ENCODE measurements at places on chromosomes 11 and 22.

DNA sequence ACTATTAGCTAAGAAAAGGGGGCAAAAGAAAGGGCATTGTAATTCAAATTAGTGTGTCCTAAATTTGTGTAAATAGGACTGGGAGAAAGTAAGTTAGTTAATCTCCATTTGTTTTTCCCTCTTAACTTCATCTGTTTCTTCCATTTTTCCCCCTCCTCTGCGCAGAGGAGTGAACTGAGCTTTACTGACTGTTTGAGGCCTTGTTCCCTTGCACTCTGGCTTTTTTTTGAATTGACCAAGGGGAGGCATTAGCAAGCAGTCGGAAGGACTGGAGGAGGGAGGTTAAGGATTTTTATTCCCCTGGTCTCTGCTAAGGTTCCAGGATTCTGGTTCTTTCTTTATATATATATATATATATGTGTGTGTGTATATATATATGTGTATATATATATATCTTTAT, 15.2 kb upstream of the FANCF start:
- no peak for DNase-seq

GRCh38 chr22:41447435-41448188, 1.0 kb upstream of the TOB2 start:
- DNase-seq: peak; percentile 39

DNA sequence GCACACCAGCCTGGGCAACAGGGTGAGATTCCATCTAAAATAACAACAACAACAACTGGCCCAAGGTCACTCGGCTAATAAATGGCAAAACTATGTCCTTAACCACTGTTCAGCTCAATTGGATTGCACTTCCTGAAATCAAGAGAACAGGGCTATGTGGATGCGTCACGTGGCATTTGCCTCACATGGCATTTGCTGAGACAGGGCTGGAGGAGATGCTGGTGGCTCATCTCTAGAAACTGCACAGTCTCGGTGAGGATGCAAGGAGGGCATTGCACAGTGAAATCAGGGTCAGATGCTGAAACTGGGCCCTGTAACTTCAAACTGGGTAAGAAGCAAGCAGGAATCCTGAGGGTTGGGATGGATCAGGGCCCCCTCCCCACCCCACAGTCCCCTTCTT, 171.9 kb downstream of the BUD13 start:
- DNase-seq: no peak

- no peak for DNase-seq
Measured at GRCh38 chr11:117887431-117888138, 11.1 kb upstream of the FXYD6 start.

GRCh38 chr22:49411236-49411635, 416.4 kb downstream of the BRD1 start:
- no peak for DNase-seq

GRCh38 chr22:35947794-35948425, 80.7 kb downstream of the RBFOX2 start:
- DNase-seq: no peak

DNA sequence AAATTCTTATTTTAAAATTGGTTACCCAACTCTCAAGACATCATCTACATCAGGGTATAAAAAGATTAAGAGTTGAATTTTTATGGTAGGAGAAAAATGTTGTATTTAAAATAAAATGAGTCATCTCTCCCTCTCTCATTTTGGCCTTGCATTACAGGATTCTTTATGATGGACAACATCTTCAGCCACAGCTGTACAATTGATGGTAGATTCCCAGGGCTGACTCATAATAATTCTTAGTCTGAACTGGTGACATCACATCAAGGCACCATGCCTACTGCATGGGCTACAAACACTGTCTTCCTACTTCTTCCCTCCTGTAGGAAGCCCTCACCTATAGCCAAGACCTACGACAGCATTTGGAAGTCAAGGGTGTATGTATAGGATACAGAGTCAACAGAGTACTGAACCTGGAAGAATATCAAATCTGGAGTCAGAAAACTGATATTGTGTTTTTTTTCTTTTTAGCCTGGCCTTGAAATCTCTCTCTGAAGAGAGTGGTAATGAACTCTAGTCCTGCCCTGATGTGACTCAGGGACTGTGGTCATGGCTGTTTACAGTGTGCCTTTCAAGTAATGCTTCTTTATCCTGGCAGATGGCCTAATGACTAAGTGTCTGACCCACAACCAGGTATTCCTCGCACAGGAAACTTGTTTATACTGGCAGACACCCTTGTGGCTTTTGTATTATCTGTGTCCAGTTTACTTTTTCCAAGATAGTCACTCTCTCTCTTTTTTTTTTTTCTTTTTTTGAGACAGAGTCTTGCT, 32.5 kb downstream of the MRGPRX2 start:
- no peak for DNase-seq

- no peak for DNase-seq
Measured at GRCh38 chr11:120775986-120776951, 247.6 kb upstream of the TBCEL start.

GRCh38 chr22:22787151-22787550, 100.5 kb upstream of the IGLL5 start:
- DNase-seq: no peak

DNA sequence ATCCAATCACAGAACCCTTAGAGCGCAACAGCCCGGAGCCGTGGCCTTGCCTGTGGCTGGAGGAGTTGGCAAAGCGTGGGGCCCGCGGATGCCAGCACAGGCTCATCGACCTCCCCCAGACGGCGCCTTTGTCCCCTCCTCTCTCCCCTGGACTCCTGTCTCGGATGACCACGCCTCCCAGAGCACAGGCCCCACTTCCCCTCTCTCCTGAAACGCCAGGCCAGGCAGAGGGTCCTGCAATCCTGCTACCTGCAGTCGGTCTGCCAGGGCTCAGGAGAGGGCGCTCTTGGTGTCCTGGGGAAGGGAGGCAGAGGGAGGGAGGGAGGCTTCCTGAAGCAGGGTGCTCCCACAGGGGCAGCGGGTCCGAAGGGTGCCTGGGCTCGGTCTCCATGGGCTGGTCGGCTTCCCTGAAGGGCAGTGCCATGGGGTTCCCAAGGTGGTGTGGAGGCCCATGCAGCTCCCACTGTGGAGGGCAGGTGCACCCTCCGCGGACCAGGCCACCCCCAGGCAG, 16.6 kb upstream of the TTLL12 start:
- no peak for DNase-seq

DNA sequence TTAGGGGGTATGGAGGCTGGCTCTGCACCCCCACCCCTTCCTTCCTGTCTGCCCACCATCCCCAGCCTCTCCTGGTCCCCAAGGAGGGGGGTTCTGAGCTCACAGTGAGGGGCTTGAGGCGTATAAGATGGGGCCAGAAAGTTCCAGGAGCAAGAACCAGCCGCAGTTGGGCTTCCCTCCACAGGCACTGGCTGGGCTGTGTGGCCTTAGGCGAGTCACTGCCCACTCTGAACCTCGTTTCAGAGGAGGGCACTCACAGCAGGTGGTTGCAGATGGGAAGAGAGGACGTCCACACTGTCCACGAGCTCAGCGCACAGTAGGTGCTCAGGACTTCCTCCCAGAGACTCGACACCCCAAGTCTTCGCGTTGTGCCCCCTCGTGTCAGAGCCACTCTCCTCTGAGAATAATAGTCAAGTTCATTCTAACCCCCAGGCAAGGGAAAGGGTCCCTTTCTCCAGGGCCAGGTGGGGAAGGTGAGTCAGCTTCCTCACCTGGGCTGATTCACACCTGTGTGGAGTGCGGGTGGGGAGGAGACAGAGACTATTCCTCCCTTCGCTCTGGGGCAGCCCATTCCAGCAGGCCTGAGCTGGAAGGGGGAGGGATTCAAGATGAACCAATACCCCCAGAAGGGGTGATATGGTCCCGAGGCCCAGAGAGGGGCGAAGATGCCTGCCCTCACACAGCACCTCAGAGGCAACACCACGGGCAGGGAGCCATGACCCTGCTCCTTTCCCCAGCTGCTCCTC, 29.3 kb downstream of the RPL3 start:
- DNase-seq: no peak

DNA sequence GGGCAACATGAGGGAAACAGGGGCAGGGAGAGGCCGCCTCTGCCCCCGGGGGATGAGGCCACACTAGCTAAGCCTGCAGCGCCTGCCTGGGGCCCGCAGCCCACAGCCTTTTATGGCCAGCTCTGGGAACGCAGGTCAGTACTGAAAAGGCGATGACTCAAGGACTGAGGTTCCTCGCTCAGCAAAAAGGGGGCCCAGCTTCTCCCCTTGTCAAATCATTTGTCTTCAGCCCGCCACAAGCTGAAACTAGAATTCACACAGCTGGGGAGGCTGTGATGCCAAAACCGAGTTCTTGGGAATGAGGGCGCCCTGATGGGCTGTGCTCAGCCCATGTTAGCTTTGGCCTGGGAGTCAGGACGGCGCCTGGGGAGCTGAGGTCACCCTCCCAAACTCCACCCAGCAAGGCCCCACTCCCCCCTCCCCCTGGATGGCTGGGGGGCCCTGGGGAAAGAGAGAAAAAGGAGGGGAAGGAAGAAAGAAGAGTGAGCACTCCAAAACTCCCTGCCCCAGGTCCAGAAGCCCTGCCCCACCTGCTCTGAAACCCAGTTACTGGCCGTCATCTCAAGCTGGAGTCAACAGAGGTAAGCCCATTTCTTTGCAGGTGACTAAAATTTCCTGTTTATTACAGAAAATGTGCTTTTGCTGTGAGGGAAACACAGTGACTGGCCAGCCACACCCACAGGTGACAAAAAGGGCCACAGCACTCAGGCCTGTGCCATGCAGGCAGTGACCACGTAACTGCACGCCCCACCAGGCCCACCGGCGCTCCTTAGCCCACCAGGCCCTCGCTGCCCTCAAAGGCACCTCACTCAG, 13.7 kb downstream of the EHD1 start:
- DNase-seq: no peak

DNA sequence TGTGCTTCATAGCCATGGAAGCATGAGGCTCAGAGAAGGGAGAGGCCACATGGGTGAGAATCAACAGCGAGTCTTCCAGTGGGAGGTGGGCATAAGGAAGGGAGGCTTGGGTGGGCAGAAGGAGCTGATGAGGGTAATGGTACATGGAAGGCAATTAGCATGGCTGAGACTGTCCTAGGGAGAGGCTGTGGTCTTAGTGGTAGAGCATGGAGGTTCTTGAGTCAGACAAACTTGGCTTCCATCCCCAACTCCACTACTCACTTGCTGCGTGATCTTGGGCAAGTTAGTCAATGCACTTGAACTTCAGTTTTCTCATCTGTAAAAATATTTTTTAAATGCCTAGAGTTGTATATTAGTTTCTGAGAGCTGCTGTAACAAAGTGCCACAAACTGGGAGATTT, 227.2 kb upstream of the E2F8 start:
- DNase-seq: no peak

DNA sequence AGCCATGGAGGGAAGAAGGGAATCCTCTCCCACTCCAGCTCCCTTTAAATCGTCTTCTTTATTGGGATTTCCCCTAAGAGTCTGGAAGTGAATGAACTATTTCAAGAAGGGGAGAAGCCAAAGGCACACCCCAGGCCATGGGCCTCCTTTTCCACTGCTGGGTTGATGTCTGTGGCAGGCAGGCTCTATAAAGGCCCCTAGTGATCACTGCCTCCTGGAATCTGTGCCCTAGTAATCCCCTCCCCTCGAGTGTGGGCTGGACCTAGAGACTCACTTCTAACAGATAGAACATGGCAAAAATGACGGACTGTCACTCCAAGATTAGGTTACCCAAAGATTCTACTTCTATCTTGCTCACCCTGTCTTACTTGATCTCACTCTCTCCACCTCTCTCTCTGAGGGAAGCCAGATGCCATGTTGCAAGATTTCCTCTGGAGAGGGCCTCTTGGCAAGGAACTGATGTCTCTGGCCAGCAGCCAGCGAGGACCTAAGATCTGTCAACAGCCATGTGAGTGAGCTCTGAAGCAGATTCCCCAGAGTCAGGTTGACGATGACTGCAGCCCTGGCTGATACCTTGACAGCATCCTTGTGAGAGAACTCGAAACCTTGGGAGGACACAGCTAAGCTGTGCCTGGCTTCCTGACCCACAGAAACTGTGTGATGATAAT, 444.8 kb downstream of the SOX6 start:
- no peak for DNase-seq

GRCh38 chr22:49047447-49047846, 780.2 kb downstream of the BRD1 start:
- DNase-seq: no peak

DNA sequence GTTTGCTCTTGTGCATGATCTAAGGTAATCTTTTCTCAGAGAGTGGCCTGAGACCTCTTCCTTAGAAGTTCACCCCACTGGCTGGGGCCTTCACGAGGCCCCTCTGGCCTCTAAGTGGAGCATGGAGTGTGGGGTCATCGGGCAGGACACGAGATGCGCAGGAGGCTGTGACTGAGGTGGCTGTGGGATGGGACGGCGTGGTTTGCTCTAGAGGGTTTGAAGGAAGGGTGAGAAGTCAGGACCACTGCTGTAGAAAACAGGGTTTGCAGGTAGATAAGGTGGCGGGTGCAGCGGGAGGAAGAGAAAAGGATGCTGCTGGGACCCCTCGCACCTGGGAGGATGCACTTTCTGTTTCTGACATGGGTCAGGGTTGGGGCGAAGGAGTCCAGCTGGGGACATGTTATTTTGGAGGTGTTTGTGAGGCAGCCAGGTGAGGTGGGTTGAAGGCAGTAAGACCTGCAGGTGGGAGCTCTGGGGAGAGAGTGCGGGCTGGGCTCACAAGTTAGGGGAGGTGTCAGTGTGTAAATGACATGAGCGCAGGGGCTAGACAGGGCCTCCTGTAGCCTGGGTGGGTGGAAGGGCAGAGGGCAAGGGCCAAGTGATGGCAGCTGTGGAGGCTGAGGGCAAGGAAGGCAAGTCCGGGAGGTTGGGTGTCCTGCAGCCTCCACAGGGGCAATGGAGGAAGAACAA, 62.5 kb downstream of the KCNQ1 start:
- DNase-seq: no peak

DNA sequence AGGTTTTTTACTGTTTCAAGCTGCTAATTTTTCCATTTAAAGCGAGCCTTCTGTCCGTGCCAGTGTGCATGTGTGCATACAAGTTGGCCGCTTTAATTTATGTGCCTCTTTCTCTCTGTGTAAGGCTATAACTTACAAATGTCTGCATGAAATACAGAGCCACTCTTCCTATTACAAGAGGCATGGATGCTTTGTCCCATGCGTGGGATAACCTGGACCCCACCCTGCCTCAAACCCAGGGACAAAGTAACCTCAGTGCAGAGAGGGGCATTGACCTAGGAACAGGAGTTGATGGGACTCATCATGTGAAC, 28.8 kb downstream of the PKNOX2 start:
- no peak for DNase-seq

DNA sequence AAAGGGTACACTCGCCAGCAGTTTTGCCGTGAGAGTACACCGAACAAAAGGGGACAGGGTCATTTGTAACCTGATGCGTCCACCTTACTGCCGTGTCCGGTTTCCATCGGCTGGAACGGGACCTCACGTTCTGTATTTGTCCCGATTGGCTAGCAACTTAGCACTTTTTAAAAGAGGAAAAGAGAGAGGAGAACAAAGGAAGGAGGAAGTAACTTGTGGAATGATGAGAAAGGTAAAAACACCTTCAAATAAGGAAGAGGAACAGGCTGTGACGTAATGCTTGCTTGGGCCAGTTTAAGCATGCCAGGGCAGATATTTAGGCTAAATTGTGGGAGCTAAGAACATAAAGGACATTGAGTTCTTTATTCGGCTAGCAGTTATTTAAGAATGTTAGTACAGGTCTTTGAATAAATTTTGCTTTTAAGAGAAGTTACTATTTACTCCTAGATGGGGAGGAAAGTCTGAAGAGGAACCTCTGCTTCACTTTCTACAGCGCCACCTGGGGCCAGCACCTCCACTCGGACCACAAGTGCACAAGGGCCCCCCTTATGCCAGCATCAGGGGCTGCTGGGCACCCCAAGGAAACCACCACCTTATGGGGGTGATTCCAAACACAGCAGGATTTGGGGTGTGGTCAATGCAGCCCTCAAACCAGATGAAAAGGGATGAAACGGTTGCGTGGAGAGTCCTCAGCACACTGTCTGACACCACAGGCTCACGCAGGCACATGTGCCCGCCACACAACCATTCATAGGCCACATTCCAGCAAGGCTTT, 5.8 kb downstream of the ARSA start:
- DNase-seq: no peak
